Activated T-cell treated with anti-CD3 and anti-CD28 coated beads for 4 hours (primary cell): ENCODE measurements at places on chromosomes 7 and 10.

- DNase-seq = no peak
Measured at GRCh38 chr10:110747609-110748464, 103.7 kb downstream of the RBM20 start.

DNA sequence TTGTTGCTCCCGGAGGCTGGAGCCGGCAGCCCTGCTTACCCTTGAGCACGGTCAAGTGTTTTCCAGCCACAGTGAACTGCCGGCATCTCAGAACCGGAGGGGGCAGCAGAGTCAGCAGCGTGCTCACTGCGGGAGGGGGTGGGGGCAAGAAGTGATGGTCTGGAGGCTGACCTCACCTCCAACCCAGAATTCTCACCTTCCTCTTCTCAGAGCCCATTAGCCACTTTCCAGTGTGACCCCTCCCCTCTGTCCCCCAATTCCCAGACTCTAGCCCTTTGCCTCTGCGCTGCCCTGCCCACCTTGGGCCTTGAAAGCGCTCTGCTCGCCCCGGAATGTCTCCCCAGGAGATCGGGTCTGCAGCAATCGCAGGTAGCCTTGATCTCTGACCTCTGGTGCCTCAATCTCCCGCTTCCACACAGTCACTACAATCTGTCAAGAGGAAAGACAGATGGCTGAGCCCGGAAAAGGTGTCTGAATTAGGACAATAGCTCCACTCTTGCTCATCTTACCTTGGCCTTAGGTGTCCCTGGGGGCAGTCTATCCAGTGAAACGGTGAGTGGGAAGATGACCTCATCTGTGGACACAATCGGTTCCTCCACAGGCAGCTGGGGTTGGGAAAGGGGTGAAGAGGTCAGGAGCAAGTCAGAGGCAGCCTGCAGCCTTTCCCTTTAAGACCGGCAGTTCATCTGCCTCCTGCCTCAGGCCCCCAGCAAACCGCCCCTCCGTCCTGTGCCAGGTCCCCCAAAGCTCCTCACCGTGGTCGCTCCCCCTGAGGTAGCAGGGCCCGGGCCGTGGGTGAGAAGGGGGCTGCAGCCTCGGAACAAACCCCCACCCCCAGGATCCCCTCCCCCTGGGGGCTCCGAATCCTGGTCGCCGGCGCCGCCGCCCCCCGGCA, 942 bp downstream of the TRAPPC14 start:
- DNase-seq = no peak

DNA sequence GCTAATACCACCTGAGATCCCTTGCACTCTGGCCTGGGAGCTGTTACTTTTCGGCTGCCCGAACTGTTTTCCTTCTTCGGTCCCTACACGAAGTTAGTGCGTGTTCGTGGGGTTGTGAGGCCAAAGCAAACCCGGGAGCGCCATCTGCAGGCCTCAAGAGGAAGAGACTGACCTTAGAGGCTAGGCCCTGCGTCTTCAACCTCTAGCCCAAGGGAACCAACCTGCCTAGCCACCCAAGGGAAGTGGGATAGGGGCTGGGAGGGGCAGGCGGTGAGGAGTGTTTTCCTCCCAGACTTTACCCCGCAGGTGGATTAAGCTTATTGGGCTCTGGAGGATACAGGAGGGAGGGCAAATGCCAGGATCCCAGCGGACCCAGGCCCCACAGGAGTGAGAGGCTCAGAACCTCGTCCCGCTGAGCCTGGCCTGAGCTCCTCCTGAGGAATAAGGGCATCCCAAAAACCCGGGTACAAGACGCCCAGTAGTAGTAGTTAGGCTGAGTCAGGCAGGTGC, 1.7 kb upstream of the PAX2 start:
- DNase-seq = no peak

DNA sequence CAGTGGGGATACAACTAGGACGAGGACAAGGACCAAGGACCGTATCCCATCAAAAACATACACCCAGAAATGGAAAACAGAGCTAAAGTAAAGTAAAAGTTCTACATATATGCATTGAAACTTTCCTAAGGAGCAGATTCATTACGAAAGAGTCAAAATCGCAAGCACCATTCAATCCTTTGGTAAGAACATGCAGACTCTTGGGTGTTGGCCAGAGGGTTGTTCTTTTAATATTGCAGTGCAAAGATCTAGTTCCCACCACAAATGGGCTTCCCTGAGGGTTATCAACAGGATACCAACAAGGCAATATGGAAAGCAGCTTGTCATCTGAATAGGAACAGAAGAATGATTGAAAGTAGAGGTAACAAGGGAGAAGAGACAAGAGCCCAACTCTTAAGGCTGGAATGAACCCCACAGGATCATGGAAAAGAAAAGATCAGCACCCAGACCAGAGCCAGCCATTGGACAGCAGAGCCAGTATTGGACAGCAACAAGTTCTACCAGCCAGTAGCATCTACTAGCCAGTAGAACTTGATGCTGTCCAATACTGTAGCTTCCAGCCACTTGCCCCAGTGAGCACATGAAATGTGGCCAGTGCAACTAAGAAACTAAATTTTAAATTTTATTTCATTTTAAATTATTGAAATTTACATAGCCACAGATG, 66.0 kb downstream of the OSBPL3 start:
- no peak for DNase-seq

DNA sequence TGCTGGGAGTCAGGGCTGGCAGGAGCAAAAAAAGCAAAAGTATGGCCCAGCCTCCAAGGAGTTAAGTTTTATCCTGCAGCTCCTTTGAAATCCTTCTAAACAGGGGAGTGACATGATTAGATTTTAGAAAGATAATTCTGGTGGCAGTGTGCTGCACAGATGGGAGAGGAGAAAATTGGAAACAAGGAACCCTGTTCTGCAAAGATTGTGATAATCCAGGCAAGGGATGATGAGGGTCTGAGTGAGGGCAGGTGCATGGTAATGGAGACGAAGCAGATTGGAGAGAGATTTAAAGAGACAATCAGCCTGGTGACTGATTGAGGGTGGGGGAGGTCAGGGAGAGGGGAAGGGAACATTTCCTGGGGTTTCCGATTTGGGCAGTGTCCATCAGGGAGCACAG, 444.7 kb upstream of the PODXL start:
- DNase-seq = no peak

DNA sequence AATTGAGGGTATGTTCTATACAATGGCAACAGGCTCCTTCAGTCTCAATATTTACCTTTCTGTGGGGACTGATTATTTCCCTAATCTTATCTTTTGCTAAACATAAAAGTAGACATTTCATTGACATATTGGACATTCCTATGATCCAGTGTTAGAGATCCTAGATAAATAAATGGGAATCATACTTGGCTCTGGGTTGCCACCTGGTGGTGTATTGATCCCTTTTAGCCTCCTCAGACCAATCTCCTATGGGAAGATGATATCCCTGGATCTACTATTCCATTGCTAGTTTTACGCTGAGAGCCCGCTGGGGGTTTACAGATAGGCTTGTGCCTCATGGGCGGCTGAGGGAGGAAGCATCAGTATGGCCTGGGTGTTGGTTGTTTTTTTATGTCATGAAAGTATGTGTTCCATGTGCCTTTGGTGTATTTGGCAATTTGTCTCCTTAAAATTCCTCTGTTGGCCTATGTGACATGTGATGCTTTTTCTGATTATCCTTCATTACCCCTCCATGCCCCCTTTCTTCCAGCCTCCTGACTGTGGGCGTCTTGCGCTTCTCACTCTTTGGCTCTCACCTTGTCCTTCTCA, 18.8 kb downstream of the CELF2 start:
- no peak for DNase-seq

DNA sequence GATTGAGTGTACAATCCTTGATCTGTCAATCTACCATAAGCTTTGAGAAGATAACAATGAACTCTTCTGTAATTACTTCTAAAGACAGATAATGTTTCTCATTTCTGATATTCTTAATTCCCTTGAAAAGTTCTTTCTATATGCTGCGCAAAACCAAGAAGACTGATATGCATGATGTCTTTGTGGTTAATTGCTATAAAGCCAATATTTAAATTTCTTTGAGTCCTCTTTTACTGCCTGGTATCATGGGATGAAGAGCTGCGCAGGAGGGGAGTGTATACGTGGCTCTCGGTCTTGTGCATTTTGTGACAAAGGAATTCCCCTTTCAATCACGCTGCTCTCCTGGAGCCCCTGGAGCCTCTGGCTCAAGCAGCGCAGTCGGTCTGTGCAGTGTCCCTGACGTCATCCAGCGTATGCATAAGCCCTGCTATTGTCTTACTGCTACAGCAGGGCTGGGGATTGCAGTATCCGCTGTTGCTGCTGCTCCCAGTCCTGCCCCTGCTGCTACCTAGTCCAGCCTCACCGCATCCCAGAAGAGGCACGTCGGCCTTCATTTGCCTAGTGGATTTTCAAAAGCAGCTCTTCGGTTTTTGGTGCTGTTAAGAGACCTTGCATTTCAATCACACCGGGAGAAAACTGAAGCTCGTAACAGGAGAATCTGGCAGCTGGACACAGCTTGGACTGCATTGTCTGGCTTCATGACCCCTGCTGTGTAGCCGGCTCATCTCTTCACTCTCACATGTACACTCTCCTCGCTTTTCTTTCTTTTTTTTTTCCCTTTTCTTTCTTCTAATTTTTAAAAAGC, 66.7 kb downstream of the ST7 start:
- DNase-seq = no peak

DNA sequence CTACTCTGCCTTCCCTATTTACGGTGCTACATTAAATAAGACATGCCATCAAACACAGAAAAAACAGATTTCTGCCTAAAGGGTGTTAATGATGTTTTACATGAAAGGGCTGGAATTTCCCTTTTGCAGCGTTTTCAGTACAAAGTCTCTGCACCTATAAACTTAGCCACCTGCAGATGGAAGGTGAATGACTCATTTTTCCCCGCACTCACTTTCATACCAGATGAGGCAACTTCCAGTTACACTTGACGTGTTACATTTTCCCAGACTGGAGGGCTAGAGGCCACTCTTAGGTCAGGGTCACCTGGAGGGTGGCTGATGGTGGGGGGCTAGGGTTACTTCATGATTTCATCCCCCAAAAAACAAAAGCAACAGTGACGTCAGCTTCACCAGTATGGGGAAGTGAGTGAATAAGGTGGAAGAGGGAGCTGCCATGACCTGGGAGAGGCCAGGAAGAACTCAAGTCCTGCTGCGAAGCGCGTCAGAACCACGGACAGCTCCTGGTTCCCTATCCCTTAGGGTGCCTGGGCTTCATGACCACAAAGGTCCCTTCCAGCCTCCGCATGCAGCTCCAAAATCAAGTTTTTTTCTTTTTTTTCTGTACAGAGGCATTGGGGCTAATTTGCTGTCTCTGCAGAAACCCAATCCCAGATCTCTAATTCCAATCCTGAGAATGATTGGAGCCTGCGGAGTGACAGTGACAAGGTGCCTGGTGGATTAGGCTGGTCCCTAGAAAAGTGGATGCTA, 94.0 kb downstream of the ADARB2 start:
- DNase-seq = no peak

DNA sequence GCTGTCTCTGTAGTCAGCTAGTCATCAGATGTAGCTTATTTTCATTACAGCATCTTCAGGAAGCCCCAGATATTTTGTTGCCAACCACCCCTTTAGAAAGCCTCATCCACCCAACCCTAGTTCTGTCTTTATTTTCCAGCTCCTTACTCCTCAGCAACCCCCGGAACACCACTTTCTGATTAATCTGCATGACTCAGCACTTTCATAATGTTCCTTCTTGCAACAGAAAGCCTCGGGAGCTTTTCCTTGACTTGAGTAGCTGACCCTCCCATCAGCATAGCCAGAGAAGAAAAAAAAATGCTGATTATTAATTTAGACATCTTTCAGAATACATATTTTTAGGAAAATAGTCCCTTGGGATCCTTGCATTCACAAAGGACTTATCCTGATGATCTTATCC, 244.0 kb upstream of the CXCL12 start:
- no peak for DNase-seq

GRCh38 chr10:117860823-117861222, 185.9 kb downstream of the RAB11FIP2 start:
- DNase-seq = no peak

DNA sequence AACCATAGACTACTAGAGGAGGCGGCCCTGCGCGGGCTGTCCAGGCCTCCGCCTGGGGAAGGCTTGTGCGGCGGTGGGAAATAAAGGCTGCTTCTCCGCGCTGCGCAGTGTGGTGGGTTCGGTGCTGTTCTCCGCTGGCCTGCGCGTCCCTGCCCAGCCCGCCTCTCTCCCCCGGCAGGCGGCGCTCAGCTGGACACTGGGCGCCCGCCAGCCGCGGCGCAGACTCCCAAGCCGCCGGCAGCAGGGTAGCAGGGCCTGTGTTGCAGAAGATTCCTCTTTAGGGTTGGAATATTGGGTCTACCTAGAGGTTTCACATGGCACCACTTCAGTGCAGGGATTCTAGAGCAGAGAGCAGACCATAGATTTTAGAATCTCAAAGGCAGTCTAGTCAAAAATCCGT, 66.1 kb upstream of the ZPBP start:
- DNase-seq = no peak

- DNase-seq = no peak
Measured at GRCh38 chr7:116218051-116218645, 7.8 kb downstream of the TES start.

GRCh38 chr7:22551768-22552513, 52.0 kb upstream of the STEAP1B start:
- no peak for DNase-seq

GRCh38 chr10:51170518-51171245, 96.4 kb downstream of the PRKG1 start:
- DNase-seq = no peak

DNA sequence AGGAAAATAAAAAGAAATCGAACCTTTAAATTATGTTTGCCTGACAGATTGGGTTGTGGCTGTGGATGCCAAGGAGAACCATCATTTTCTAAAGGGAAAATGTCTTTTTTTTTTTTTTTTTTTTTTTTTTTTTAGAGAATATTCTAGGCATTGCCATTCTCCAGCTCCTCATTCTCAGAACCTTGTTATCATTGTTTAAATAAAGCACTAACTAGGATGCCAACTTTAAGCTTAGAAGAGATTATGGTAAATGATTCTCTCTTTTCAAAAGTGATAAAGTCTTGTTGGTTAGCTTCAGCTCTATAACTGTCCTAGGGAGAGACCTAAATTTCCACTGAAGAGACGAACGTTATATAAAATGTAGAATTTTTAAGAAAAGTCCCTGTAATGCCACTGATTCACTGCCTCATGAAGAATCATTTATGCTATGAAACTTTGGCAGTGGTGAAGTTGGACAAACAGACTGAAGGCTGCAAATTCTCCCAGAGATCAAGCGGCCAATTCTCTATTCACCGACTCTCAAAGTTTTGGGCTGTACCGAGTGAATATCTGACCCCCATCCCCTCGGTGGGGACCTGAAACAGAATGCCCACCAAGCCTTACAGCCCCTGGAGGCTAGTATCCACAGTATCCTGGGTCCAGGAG, 207.9 kb upstream of the PITRM1 start:
- DNase-seq = no peak
